ENCODE measurements at places on chromosomes 1 and 21. TPM values are rescaled to one million over a fixed set of nuclear protein-coding genes. Genes with fewer than 3 reads are reported as not detected.

ITGB2 gene
- total RNA-seq = 18.6 TPM

GRCh38 chr1:54310439-54311328 is 95.5 kb downstream of the SSBP3 start:
- H3K27me3 ChIP-seq = no peaks in the 10 kb centered on the region
- DNase-seq = peak; percentile 49
- H3K4me1 ChIP-seq = peaks cover 97% of the 10 kb centered on the region
- peak overlapping the region; percentile 80 for H3K27ac ChIP-seq
- no peak overlapping the region for H3K4me3 ChIP-seq

DNA sequence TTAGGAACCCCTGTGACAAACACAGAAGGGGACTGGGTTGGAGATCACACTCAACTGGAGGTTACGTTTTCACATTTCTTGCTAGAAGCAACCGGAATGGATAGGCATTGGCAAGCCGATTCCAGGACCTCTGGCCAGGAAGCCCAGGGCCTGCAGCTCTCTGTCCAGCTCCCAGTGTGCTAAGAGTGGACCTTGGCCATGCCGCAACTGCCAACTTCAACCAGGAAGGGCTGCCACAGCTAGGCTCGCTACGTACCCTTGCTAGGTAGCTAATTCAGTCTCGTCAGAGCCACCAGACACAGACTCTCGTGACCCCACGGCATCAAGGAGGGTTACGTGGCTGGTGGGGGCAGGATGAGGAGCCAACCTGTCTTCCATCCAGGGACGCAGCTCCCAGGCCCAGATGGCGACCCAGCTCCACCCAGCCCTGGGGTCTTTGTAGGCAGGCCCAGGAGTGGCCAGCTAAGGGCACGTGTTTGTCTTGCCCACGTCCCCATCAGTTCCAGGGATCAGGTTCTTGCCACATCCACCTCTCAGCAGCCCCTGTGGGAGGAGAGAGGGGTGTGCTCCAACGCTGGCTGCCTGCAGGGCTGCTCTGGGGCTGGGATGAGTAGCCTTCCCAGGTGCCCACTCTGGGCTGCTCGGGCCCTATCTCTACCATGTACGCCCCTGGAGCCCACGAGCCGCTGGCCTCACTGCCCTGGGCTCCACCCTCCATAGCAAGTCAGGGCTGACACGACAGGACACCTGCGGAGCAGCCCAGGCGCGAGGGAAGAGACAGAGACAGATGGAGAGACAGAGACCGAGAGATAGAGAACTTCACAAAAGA is 39.2 kb downstream of the UBE2G2 start:
- no peak overlapping the region for H3K27ac ChIP-seq
- no peaks in the 10 kb centered on the region for H3K36me3 ChIP-seq
- no peaks in the 10 kb centered on the region for H3K27me3 ChIP-seq
- no peak overlapping the region for H3K4me3 ChIP-seq
- DNase-seq = no peak

KCNA3 gene
- 0.22 TPM for total RNA-seq

DNA sequence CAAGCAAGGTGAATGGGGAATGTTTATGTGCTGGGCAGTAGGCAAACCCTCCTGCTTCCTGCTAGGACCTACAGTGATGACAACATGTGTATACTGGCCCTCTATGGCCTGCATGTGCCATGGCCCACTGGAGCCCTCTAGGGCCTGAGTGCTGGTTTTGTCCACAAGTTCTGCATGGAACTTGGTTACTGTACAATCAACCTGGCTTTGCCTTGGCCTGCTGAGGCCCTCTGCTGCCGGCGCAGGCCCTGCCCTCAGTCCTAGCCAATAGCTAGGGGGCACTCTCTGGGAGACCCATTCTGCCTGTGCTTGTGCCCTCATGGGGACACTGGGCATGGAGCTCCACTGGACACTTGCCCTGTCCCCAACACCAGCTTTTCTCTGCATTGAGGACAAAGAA is 138.6 kb upstream of the NGF start:
- H3K27me3 ChIP-seq = peaks cover 18% of the 10 kb centered on the region
- H3K4me3 ChIP-seq = no peak overlapping the region
- H3K4me1 ChIP-seq = no peaks in the 10 kb centered on the region

DNA sequence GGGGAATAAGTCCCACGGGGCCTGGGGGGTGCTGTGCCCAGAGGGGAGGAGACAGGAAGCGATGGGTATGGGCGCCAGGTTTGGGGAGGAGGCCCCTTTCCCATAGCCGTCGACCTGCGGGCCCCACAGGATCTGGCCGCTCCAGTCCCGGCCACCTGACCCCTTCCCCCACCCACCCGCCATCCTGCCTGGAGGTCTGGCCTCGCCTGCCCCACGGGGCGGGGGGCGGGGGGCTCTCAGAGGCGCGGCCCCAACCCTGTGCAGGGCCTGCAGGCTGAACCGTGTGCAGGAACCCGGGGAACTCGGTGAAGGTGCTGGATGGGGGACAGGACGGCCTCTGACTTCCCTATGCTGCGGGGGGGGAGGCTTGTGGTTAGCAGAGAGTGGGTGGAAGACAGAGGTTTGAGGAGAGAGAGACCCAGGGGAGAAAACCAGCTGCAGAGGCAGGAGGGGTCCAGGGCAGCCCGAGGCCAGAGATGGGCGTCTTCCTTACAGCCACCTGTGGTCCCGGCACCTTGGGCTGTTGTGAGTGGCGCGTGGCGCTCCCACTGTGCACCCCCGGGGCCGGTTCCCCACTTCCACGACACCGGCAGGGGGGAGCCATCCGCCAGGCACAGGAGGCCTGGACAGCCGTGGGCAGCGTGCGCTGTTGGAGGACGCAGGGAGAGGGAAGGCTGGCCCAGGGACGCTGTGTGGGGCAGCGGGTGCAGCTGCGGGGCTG is 2.5 kb upstream of the TNFRSF18 start:
- peaks cover 42% of the 10 kb centered on the region for H3K27me3 ChIP-seq
- H3K4me1 ChIP-seq = peaks cover 47% of the 10 kb centered on the region

- peaks cover 61% of the 10 kb centered on the region for H3K27me3 ChIP-seq
- no peak for DNase-seq
- H3K36me3 ChIP-seq = no peaks in the 10 kb centered on the region
- H3K27ac ChIP-seq = no peak overlapping the region
- no peak overlapping the region for H3K4me3 ChIP-seq
- peaks cover 6% of the 10 kb centered on the region for H3K4me1 ChIP-seq
These were observed 6.9 kb downstream of the PLA2G2D start for GRCh38 chr1:20112279-20113000.

DNA sequence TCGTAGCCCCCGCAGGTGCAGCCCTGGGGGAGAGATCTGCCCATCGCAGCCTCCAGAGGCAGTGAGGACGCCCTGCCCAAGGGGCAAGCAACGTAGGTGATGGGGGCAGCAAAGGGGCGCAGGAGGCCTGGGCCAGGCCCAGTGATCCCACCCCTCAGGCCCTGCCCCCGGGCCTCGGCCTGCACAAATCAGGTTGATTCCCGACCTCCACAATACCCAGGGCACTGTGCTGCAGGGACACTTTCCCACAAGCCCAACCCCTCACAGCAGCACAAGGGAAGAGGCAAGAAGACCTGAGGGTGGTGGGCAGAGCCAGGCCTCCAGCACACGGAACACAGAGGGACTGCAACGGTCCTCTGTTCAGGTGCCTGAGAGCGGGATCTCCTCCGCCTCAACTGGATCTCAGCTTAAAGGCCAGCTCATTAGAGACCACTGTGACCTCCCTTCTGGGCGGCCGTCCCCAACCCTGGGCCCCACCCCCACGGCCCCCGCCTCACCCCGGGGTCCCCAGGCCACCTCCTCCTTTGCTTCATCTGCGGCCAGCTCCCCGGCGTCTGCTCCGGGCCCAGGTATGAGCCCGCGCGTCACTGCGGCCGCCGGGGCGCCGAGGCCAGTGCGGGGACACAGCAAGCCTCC is 812 bp upstream of the ARF1 start:
- H3K4me1 ChIP-seq = peaks cover 57% of the 10 kb centered on the region
- no peaks in the 10 kb centered on the region for H3K36me3 ChIP-seq
- H3K4me3 ChIP-seq = peak overlapping the region; percentile 100
- H3K27ac ChIP-seq = peak overlapping the region; percentile 99
- peak; percentile 18 for DNase-seq
- H3K27me3 ChIP-seq = no peaks in the 10 kb centered on the region

DNA sequence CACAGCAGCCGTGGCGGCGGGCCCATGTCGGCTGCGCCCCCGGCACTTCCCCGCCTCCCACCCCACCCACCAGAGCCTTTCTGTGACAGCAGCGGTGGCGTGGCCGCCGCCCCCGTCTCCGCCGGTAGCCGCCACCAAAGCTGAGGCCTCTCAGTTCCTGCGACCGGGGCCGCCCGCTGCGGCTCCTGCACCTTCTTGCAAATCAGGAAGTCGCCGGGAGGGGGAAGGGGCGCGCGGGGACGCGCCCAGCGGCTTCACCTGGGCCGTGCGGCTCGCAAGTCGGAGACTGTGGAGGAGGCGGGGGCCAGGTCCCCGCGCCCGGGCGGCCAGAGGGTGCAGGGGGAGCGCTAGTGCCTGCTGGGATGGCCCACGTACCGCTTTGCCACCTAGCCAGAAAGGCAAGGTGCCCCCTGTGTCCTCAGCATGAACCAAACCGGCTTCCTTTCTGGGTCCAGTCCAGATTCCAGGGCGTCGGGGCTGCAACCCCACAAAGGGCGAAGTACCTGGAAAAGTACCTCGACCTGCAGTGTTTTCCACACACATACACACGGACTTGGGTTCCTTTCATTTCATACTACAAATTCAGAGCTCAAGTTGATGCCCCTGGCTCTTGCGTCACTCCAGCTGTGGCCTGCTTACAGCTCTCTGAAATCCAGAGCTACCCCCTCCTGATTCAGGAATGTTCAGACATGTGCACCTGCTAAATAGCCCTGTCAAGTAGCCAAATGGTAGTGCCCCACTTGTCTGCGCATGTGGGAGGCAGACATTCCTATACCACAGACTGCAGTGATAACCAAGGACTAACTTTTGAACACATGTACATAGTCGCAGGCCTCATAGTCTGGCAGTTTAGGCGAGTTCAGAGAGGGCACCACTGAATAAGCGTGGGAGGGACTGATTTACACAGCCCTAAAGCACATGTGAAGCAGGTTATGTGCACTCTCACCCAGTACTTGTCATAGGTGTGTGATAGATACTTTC is at the start of gene DENND1B:
Gene DENND1B (minus strand): TSS at position 199 of the 981 bp plus-strand sequence. CDS start 325 bp downstream, outside the sequence.
- H3K27ac ChIP-seq = peak within 1 kb of the TSS; percentile 96
- peaks cover 52% of the 10 kb centered on the region for H3K4me1 ChIP-seq
- H3K27me3 ChIP-seq = no peaks in the 10 kb centered on the region

DNA sequence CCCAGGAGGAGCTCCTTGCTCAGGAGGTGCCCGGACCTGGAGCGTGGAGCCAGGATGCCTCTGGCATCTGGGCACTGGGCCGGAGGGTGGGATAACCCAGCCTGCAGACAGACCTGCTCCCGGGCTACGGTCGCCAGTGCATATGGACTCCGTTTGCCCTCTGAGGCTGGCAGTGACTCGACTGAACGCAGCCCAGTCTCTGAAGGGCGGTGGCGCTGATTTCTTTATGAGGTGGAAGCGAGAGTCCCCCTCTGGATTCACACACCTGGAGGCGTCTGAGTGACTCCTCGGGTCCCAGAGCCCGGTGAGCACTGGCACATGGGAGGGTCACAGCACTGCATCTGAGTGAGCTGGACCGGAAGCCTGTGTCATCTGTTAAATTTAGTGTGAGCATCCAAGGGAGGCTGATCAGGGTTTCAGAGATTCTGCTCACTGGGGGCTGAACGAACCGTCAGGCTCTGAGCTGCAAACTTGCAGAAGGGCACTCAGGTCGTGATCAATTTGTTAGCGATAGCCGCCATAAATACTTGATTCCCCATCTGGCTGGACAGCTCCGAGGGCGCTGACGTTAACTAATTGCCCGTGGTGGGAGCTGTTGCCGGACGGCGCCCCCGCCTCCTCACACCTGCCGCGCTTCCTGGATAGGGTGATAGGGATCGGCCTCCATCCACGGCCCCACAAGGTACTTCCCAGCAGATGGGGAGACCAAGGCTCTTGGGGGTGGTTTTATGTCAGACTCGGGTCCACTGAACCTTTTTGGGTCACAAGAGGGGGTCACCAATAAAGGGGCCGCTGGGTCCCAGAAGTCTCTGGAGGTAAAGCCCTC is 60.7 kb upstream of the TTC34 start:
- H3K27ac ChIP-seq = no peak overlapping the region
- H3K36me3 ChIP-seq = no peaks in the 10 kb centered on the region
- H3K4me1 ChIP-seq = no peaks in the 10 kb centered on the region
- no peak for DNase-seq
- peaks cover 86% of the 10 kb centered on the region for H3K27me3 ChIP-seq

DNA sequence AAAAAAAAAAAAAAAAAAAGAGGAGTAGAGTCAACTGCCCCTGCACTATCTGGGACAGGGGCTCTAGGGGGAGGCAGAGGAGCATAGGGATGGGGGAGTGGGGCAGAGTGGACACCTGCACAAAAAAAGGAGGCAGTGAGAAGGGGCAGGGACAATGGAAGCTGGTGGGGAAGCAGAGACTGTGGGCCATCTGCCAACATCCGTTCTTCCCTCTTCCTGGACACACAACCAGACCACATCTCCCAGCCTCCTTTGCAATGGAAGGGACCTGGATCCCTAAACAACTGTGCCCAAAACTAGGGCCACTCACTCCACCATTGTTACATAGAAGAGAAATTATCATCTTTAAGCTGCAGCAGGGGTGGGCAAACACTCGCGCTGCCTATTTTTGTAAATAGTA is 38.4 kb downstream of the NEK2 start:
- no peaks in the 10 kb centered on the region for H3K36me3 ChIP-seq
- H3K27ac ChIP-seq = no peak overlapping the region
- no peaks in the 10 kb centered on the region for H3K27me3 ChIP-seq
- peaks cover 20% of the 10 kb centered on the region for H3K4me1 ChIP-seq
- no peak for DNase-seq

TBX19 gene
- total RNA-seq = 0.33 TPM

SLC1A7 gene
- total RNA-seq = 0.44 TPM

GRCh38 chr1:18319099-18319498 is 161.6 kb upstream of the KLHDC7A start:
- no peaks in the 10 kb centered on the region for H3K4me1 ChIP-seq
- H3K27me3 ChIP-seq = peaks cover 87% of the 10 kb centered on the region
- H3K36me3 ChIP-seq = no peaks in the 10 kb centered on the region

- H3K27ac ChIP-seq = no peak overlapping the region
- DNase-seq = no peak
- no peaks in the 10 kb centered on the region for H3K36me3 ChIP-seq
These were observed 297.6 kb downstream of the HHAT start for GRCh38 chr1:210626341-210626740.

GRCh38 chr1:245895455-245895959 is 611.6 kb downstream of the SMYD3 start:
- peaks cover 7% of the 10 kb centered on the region for H3K4me1 ChIP-seq
- no peak overlapping the region for H3K4me3 ChIP-seq

GRCh38 chr21:46139686-46140085 is 15.7 kb downstream of the FTCD start:
- no peak for DNase-seq
- H3K27me3 ChIP-seq = no peaks in the 10 kb centered on the region
- H3K27ac ChIP-seq = no peak overlapping the region
- no peak overlapping the region for H3K4me3 ChIP-seq
- H3K36me3 ChIP-seq = no peaks in the 10 kb centered on the region

Data from left ventricle myocardium inferior (tissue), 1 donor.